EH (cell line): ENCODE measurements at places on chromosomes 1 and 21.

GRCh38 chr1:204340081-204340889 is 19.4 kb downstream of the PLEKHA6 start:
- DNase-seq, result no peak

- peak; percentile 82 for DNase-seq
These were observed 49.7 kb downstream of the MDM4 start for GRCh38 chr1:204565617-204566582.

- DNase-seq, result no peak
These were observed 456 bp downstream of the TOMM40L start for GRCh38 chr1:161226320-161226711.

GRCh38 chr1:10642403-10643080 is 153.9 kb downstream of the CASZ1 start:
- DNase-seq, result no peak

DNA sequence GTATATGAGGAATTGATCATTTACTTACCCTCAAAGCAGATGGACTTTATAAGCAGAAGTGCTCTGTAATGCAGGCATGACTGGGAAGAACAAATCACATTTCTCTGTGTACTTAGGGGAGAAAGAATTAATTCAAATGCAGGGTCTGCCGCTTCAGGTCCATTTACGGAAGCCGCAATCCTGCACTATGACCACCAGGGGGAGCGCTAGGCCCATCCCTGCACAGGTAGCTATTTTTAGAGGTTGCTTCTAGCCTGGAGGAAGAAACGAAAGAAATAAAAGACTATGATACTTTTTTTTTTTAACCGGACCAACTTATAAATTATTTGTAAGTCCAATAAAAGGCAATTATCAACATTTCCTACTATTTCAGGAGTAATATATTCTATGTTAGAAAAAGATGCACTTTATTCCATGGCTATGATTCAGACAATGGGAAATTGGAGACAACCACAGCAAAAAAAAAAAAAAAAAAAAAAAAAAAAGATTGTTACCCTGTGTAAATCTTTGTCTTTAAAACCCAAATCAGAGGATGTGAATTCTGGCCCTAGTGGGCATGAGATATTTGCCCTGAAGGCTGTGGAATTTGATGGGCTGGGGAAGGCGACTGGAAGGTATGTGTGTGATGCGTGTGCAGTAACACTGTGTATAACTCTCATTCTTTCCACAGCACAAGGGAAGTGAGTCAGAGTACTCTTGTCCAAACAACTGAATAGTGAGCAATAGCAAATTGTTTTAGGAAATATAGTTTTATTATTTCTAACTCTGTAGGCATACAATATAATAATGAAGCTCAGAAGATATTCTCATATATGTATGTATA is 12.9 kb upstream of the FYB2 start:
- DNase-seq, result peak; percentile 99

GRCh38 chr1:29703596-29704370 is 467.5 kb downstream of the PTPRU start:
- DNase-seq, result peak; percentile 66

DNA sequence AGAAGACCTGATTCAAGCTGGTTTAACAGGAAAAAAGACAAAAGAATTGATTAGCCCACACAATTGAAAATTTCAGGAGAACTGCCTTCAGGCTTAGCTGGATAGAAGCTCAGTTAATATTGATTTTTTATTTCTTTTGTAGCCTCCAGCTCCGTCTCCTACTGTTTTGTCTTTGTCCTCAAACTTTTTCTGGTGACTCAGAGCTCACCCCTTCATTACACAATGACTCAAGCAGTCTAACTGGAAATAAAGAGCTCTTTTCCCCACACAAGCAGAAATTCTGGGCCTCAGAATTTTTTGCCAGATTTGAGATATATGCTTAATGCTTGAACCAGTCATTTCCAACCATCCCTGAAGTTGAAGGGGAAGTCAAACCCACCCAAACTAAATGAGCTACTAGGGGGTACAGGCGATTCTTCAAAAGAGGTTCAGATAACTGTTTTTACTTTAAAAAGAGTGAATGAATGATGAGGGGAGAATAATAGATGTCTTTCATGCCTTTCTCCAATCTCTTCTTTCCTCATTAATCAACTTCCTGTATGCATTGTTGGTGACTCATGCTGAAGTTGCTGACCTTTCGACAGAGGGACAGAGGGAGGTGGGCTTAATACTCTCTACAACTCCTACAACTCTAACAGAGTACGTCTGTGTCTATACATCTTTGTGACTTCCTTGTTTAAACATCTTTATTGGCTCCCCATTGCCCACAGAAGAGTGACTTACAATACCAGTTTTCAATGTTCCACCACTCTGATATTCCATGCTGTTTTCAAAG is 6.2 kb upstream of the ACP6 start:
- DNase-seq, result peak; percentile 65

DNA sequence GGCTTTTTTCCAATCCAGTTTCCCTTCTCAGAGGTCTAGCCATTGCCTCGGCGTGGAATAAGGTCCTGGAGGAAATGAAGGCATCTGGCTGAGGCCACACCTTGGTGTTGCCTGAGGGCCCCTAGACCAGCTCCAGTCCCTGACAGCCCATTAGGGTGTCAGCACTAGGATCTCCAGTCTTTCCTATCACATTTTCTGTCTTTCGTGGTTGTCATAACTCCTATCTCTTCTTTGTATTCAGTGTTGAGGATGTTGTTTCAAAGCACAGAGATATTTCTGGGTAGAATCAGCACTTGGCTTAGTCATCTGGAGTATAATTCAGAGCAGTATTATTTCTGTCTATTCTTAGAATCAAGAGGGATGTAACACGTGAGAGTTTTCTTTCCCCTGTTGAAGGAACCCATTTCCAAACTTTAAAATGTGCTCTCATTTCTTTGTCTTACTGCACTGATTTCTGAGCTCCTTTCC is 844.3 kb downstream of the KCNT2 start:
- DNase-seq, result peak; percentile 49

DNA sequence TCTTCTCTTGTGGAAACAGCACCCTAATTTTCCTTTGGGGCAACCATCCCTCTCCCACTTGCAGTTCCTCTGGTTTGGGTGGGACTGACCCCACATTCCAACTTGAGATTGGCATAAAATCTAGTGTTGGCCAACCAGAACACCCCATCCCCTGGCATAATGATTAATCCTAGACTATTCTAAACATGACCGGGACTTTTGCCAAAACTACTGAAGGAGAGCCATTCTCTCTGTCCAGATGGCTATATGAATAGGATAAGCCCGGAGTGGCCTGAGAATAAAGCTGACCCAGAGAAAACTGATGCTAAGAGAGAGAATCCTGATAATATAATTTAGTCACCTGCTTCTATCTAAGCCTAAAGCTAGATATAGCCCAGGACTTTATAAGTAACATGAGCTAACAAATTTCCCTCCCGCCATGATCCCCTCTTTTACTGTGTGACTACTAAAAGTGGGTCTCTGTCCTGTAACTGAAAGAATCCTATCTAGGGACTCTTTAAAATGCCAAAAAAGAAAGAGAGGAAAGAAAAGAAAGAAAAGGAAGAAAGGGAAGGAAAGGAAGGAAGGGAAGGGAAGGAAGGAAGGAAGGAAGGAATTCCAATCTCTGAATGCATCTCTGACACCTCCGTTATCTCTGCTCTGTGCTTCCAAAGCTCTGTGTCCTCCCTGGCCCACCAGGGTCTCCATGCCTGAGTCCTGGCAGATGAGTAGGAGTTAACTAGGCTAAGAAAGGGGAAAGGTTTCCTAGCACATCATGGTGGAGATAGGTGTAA is 28.0 kb upstream of the NRDC start:
- DNase-seq, result peak; percentile 86

GRCh38 chr21:28602546-28602945 is 390.1 kb downstream of the LTN1 start:
- no peak for DNase-seq

- peak; percentile 7 for DNase-seq
These were observed 37.3 kb downstream of the HSD3B1 start for GRCh38 chr1:119544165-119544762.

DNA sequence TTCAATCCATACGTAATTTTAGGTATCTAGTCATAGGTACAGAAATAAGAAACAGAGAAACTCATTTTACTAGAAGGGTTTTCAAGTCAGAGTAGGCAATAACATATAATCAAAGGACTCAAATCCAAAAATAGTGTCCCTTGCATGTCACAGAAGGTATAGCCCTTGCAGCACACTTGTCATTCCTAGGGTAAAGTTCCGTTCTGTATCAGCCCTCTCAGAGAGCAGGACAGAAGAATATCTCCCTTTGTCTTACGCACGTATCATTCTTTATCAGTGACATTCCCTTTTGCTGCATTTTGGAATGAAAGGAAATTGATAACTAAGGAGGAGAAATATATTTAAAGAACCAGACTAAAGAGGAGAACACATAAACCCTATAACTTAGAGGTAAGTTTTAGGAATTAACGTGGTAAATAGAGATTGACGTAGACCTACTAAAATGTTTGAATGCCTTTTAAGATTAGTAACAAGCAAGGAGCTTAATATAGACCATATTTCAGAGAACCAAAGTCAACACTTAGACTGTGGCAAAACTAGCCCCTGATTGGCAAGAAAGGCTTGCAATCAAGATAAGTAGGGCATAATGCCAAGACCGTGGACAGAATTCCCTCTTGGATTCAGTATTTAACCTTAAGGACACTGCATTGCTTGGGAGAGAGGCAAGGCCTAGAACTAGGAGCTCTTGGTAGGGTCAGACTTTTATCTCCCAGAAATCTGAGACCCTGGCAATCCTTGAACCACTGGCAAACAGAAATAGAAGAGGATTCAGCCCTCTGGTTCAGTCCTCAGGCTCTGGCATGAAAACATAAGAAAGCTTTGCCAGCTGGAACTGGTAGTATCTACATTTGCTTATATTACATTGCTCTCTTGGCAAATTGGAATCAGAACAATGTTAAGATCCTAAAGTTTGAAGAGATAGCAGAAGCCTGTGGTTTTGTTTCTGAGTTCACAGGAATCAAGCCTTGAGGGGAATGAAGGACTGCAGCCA is 232.1 kb downstream of the ASTN1 start:
- no peak for DNase-seq

DNA sequence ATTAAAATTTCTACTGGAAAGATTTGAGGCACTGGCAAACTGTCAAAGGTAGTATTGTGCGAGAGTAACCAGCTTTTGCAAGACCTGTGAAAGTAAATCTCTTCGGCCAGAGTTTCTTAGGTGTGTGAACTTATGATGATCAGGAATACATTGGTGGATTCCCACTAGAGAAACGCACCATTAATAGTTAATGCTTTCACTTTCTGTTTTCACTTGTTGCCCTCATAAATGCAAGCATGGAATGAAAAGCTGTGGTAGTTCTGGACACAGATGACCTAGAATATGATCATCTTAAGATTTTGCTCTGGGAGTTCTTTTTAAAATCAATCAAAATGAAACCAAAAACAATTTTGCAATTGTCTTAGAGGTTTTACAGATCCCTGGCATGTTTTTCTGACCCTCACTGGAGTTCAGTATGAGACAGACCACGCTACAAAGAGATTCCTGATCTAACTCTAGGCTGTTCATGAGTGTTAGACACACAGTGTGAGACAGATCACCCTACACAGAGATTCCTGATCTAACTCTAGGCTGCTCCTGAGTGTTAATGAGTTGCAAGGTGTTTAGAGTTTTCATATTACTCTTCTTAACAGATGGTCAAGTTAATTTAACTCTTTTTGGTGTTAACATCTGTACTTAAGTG is 98.8 kb downstream of the SDCCAG8 start:
- peak; percentile 17 for DNase-seq

DNA sequence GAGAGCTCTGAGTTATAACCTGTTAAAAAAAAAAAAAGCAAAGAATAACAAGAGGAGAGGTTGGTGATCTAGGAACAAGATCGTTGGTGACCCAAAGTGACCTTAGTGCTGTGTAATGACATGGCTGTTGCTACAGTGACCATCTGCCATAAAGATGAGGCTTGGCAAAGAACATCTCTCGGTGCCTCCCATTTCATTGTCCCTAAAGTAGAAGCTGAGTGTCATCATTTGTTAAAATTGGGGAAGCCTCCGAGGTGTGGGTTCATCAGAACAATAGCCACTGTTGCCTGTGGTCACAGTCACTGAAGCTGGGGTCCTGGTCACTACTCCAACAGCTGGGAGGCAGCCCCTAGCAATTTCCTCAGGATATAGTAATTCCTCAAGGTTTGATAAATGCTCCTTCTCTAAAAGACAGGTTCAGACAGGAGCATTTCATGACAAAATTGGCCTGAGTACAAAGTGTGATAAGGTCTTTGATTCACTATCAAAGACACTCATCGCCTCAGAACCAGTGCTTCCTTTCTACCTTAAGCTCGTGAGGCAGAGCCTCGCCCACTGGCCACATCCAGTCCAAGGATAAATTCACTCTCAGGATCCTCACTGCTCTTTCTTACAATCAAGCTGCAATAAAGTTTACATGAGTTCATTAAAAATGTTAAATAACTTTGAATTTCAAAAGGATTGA is 81.9 kb upstream of the RGS2 start:
- DNase-seq, result no peak

GRCh38 chr1:202811296-202812175 is 782 bp downstream of the PCAT6 start:
- DNase-seq, result peak; percentile 31

- peak; percentile 48 for DNase-seq
These were observed 436.4 kb downstream of the PLA2G4A start for GRCh38 chr1:187264995-187265602.

DNA sequence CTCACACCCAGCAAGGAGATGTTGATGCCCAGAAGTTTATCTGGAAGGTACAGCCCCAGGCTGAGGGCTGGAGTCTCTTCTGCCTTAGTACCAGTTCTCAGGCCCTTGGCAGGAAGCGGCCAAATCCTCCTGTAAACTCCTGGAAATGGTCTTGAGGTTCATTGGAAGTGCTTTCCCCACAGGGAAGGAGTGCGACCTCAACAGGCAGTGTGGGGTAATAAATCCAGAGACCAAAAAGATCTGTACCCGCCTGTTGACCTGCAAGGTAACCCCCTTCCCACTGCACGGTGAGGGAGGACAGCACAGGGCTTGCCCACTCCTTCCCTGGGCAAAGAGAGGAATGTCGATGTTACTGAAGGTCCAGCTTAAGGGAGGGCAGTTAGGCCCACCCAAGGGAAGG is 4.5 kb downstream of the ATXN7L2 start:
- no peak for DNase-seq

DNA sequence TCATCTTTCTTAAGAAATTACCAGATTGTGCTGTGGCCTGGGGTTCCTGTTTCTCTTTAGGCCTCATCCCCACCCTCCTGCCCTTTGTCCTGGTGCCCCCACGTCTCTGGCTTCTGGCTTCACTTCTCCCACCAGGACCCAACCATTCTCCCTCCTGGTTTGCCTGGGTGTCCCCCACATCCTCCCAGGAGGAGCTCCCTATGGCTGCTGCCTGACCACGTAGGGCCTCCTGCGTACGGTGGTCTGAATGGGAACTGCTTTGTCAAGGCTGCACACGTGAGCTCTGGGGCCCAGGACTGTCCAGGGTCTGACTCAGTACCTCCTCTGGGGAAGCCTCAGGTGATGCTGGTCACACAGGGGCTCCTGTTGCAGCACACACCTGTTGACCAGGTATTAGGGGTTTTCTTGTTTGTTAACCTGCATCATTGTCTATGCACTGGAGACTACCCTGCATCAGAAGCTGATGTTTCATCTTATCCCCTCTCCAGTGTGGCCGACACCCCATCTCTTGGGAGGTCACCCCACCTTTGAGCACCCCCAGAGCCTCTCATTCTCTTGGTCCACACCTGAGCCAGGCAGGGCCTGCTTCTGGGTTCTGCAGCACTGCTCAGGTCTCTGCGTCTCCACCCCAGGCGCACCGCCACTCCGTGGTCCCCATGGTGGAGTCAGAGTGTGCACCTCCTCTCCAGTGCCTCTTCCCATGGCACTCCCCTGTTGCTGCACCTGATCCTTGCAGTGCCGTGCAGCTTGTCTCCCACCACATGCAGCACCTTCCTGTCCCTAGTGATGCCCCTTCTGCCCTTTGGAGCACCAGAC is 65.8 kb downstream of the S100B start:
- DNase-seq, result no peak

- no peak for DNase-seq
These were observed 12.2 kb downstream of the MORN1 start for GRCh38 chr1:2378956-2379732.
